ENCODE measurements at places on chromosomes 12 and 14. TPM values are rescaled to one million over a fixed set of nuclear protein-coding genes. Genes with fewer than 3 reads are reported as not detected.

- no peak for DNase-seq
These were observed 8.7 kb upstream of the FGD4 start for GRCh38 chr12:32390572-32391219.

DNA sequence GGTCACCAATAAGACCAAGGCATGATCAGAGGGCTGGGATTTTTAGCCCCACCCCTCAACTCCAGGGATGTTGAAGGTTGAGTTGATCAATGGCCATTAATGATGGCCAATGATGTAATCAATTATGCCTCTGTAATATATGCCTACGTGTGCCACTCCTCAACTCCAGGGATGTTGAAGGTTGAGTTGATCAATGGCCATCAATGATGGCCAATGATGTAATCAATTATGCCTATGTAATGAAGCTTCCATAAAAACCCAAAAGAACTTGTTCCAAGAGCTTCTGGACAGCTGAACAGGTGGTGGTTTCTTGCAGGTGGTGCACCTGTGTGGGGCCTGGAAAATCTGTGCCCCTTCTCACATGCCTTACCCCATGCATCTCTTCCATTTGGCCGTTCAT lies 33.2 kb downstream of the KLRG1 start:
- DNase-seq: no peak

GRCh38 chr14:68794851-68795596 lies 2.2 kb upstream of the ZFP36L1 start:
- DNase-seq: no peak

DNA sequence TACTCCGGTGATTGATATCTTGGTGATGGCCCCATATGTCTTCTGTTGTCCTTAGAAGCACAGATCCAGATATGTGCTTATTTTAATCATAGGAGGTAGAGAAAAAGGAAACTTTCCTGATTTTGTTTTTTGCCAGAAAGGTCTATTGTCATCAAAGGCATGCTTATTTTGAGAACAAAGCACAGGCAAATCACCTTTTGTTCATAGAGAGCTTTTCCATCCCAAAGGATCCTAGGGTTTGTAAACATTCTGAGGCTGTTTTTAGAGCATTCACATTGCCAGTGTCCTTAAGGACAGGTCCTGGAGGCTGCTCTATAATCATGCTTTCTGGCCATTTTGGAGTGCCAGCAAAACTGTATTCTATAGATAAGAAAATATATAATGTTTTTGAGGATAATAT lies 148.5 kb upstream of the SEL1L start:
- no peak for DNase-seq

- no peak for DNase-seq
These were observed 16.2 kb downstream of the SUPT16H start for GRCh38 chr14:21367582-21368144.

DNA sequence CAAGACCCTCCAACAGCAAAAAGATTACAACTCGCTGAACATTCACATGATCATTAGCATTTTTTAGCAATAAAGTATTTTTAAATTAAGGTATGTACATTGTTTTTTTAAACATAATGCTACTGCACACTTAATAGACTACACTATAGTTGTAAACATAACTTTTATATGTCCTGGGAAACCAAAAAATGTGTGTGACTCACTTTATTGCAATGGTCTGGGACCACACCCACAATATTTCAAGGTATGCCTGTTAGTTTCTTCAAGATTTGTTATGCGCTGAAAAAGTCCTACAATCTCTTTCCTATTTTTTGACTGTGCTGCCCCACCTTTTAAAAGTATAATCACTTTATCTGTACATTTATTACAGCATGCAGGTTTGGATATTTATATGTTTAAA lies 30.4 kb upstream of the PCNX4 start:
- no peak for DNase-seq

GRCh38 chr14:91831337-91831736 lies 36.0 kb downstream of the TC2N start:
- DNase-seq: no peak

GRCh38 chr12:1934831-1935230 lies 16.4 kb upstream of the CACNA2D4 start:
- DNase-seq: no peak

- DNase-seq: peak; percentile 46
These were observed 54.9 kb downstream of the PLEKHG7 start for GRCh38 chr12:92757597-92758121.

GRCh38 chr14:55733599-55733998 lies 153.6 kb downstream of the KTN1 start:
- no peak for DNase-seq

DNA sequence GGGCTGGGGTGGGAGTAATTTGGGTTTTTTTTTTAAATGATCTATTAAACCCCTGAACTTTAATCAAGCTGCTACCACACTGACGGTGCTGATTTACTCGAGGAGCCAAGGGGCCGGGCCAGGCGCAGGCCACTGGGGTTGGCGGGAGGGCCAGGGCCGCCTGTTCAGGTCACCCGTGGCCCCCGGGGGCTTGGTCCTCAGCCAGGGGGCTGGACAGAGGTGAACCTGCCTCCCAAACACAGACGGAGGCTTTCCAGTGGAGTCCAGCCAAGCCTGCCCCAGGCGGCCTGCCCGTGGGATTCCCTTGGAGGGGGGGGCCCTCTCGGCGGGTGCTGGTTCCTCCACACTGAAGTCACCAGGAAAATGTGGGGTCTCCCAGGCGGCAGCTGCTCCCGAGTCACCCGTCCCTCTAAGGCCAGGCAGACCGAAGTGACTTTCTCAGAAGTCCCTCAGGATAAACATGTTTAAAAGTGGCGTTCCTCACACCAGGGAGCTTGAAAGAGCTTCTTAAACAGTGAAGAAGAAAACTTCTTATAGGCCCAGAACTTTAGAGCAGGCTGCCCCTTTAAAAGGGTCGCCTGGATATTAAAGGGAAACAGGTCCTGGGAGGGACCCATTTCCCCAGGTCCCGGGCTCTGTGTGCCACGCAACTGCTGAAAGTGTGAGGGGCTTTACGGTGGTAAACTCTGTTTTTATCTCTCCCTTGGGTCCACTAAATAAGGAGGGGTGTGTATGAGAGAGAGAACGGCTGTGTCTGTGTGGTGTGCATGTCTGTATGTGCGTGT lies 167.2 kb upstream of the GSC start:
- DNase-seq: no peak

- no peak for DNase-seq
These were observed 89.5 kb downstream of the PTPRO start for GRCh38 chr12:15411842-15412241.

DNA sequence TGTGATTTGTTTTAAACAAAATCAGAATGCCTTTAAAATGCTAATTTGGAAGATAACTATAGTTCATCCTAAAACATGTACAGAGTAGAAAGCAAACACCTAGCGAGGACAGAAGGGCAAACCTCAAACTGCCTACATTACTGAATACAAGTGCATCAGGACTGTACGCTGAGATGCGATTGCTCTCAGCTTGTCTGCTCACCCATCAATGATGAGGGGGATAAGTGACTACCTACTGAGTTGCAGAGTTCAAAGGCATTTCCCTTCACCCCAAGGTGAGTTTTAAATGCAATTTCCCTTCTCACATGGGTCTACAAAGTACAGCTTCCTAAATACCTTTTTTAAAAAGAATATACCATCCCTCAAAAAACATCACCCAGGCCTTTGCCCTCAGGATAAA lies 52.9 kb downstream of the PHLDA1 start:
- no peak for DNase-seq

- DNase-seq: no peak
These were observed 11.8 kb upstream of the OR6S1 start for GRCh38 chr14:20652996-20653975.

DNA sequence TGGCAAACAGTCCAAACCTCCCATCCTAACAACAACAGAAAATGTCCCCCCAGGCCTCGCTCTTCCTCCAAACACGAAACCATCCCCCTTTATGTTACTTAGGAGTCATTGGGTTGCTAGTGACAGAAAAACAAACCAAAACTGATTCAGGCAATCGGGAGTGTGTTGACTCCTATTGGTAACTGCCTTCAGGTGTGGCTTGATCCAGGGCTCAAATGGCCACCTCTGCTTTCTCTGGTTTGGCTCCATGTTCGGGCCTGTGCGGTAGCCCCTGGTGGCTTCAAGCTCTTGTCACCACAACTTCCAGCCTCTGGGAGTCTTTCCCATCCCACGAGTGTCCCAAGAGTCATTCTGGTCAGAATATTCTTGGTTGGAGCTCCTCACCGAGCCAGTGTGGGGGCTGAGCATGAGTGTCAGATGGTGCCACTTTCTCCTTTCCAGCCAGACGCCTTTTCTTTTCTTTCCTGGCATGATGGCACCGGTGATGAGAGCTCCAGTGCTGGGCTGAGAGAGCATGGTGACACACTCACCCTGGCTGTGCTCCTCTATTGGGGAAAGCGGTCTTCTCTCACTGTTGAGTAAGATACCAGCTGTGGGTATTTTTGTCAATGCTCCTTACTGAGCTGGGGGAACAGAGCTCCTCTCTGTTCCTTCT lies 38.6 kb downstream of the NOC4L start:
- no peak for DNase-seq

DNA sequence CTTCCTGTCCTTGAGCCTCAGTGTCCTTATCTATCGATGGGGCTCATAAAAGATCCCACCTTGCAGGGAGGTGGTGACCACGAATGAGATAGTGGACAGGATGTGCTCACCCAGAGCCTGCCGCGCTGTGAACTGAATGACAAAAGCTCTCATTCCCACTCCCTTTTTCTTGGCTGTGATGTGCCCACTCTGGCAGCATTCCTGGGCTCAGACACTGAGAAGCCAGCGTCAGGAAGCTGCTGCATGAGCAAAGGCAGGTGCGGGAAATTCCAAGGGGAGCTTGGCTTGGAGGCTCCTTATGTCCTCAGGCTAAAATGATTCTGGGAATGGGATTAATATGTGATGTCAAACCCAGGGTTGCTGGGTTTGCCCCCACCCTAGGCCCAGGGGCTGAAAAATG lies 61.6 kb downstream of the EFCAB11 start:
- DNase-seq: no peak

DNA sequence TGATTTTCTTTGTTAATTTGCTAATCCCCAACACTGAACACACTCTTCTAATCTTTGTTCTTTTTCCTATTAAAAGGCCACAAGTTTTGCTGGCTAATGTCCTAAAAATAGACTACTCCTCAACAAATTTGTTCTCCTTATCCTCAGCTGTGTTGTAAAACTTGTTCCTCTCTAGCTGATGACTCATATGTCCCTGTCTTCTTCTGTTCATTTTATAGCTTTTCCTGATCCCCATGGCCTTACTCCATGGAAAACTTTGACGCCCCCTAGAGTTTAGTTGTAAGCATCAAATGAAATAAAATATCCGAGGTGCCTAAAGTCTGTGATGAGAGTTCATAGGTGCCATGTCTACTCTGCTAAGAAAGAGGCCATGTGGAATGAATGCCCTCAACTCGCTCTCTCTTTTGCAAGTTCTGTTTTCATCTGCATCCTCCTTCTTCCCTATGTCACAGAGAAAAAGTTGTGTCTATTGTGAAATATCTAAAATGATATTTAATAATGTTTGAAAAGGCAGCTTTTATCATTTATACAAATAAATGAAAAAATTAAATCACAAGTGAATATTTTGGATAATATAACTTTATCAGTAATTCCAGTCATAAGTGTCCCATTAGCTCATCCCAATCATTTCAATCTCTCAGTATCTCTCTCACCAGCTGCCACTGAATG lies 237.9 kb downstream of the IPO8 start:
- no peak for DNase-seq

DNA sequence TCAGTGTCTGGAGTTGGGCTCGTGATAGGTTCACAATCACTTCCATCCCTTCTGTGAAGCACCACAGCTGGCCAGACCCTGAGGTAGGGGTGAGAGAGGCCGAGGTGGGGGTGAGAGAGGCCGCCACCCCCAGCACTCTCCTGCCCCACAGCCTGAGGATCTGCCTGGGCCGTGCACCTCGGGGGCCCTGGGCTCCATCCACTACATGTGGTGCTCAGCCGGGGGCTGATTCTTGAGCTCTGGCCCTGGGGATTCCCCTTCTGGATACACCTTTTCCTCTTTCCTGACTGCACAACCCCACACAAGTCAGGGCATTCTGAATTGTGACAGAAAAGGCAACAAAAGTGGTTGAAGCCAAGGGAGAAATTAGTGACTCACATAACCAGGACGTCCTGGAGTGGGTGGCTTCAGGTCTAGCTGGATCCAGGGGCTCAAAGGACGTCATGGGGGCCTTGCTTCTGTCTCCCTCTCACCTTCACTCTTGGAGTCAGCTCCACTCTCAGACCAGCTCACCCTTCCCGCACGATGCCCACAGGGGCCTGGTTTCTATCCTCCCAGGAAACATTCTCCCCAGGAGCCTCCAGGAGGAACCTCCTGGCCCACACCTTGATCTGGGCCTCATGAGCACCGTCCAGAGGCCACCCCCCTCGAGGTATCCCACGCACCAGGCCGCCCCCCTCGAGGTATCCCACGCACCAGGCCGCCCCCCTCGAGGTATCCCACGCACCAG lies 12.1 kb upstream of the FBRSL1 start:
- no peak for DNase-seq

DNA sequence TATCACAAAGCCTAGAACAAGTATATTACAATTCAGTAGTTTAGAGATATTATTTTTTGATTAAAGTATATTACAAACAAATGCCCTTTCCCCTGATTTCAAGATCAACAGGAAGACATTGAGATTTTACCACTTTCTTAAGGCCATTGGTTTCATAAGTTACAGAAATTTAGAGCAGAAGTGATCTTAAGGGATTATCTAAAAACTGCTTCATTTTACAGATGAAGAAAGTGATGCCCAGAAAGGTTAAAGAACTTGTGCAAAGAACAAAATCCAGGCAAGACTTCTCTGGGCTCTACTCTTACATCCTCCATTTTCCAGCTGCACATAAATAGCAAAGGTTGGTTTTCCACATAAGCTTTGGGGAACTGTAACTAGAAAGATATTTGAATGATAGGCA lies 87.5 kb downstream of the DUSP6 start:
- no peak for DNase-seq

The FLRT2 gene
- 142 TPM for total RNA-seq

The C1S gene
- total RNA-seq: 47.5 TPM

The AQP6 gene
- total RNA-seq: 1.7 TPM
